NCI-H2029 treated with DMSO at 0.1 percent for 48 hours (cell line): ENCODE measurements at places on chromosomes 3 and 15.

DNA sequence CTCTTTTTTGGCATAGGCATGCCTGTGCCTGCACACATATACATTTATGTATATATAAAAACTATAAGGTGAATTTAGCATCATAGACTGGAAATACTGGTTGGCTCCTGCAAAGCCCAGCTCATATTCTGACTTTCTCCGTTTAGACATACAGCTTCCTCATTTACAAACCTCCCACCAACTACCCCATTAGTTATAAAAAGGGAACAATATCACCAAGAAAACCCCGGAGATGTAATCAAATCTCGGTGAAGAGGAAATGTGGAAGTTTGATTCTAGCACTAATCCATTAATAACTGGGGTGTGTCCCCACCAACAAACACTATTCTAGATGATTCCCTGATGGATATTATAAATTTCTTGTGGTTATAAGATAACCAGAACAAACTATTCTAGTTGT, 517.7 kb upstream of the TBL1XR1 start:
- DNase-seq, result no peak

DNA sequence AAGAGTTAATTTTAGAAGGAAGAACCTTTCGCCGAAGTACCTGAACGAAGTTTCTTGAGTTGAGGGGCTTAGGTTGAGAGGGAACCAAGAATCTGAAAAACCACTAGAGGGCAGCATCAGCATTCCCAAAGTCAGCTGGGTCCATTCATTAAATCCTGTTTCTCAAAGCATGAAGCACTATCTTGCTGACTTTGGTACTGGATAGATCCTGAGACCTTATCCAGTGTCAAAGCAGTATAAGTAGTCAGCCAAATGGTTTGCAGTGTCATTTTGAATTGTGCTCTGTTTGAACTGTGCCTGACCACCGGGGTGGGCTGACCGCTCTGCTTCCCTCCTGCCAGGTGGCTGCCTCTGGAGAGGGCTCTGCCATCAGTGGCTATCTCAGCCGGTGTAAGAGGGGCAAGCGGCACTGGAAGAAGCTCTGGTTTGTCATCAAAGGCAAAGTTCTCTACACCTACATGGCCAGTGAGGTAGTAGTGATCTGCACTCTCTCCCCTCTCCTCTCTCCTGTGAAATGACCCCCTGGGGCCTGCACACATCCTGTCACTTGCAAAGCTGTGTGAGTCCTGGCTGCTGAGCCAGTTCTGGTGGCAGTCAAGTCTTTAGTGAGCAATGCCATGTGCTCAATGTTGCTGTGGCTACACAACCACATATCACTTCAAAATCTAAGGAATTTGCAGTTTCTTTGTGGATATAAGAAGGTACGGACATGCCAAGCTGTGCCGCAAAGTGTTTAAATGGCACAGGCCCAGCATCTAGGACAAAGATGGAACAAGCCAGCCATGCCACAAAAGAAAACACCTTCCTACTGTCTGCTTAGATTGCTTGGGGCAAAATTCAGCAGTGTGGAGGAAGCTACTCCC, 21.4 kb upstream of the NR2C2 start:
- DNase-seq, result peak; percentile 72

GRCh38 chr15:58962662-58963565, 24.5 kb upstream of the RNF111 start:
- no peak for DNase-seq

DNA sequence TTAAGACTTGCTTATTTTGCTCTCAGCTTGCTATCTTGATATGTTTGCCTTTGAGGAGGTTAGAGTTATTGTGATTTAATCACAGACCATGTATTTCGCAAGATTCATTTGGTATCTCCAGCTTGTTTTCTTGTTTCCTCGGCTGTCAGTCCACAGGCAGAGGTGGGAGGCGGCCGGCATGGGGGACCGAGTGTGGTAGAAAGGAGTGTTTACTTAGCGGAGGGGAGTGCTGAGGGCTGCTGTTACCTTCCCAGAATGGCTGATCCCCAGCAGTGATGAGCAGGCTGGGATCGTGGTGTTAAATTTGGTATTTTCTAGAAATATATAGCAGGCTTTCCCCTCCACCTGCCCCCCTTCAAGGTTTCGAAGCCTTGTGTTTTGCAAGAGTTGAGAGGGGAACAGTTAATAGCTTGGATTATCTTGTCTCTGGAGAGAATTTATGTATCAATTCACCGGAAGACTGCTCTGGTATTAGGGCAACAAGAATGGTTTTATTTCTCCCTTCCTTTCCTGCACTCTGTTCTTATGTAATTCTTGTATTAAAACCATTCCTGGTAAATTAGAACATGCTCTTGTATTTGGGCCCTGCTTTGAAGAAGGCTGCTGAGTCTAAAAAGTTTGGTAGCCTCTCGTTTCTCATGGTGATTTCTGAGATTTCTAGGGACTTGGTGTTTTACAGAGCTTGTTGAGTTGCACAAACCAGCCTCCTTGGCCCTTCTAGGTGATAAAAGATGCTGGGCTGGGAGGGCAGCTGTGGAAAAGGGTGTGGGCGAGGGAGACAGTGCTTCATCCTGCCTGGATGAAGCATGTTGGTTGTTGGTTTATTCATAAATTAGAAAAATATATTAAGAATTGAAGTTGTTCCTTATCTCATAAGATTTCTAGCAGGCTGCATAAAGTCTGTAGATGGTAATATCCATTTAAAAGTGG, 151.4 kb downstream of the IGF1R start:
- no peak for DNase-seq

GRCh38 chr3:36862076-36862755, 82.6 kb downstream of the TRANK1 start:
- DNase-seq, result no peak

GRCh38 chr15:64883997-64884511, 27.6 kb upstream of the ANKDD1A start:
- DNase-seq, result no peak

DNA sequence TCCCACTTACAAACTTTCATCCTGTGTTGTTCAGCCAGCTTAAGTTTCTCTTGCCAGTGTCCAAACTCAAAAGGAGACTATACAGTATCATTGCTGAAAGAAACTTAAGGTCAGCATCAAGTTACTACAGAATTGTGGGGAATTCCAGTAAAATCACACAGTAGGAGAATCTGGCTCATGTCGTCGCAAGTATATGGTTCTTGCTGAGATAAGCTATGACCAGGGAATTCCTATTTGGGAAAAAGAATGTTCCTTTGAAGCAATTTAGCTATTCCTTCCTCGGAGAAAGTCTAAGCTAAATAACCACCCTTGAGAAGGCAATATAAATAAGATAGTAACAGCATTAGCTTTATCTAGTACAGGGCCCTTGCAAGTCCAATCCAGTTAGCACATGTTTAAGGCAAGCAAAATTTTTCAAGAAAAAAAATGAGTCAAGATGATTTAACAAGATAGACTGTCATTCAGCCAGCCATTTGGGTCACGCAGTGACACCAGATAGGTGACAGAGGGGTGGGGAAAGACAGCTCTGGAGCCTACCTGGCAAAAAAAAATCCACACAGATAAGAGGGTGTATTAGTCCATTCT, 78.2 kb upstream of the THBS1 start:
- DNase-seq, result no peak

GRCh38 chr3:12351145-12351544, 62.3 kb downstream of the PPARG start:
- DNase-seq, result no peak

DNA sequence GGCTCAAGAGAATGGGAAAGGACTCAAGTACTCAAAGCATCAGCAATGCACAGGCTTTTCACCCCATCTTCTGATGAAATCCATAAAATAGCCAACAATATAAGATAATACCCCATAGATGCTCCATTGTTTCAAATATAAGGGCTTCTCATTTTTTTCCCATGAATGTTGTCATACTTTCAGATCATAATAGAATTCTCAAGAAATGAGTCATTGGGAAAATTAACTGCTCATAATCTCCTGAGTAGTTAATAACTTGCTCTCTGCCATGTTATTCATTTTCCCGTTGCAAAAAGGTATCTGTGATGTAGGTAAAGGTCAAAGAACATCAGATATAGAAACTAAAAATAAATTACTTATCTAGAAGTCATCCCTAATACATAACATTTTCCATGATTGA, 121.9 kb downstream of the NSUN3 start:
- DNase-seq, result no peak

GRCh38 chr3:112253301-112253971, 40.6 kb downstream of the SLC9C1 start:
- no peak for DNase-seq

DNA sequence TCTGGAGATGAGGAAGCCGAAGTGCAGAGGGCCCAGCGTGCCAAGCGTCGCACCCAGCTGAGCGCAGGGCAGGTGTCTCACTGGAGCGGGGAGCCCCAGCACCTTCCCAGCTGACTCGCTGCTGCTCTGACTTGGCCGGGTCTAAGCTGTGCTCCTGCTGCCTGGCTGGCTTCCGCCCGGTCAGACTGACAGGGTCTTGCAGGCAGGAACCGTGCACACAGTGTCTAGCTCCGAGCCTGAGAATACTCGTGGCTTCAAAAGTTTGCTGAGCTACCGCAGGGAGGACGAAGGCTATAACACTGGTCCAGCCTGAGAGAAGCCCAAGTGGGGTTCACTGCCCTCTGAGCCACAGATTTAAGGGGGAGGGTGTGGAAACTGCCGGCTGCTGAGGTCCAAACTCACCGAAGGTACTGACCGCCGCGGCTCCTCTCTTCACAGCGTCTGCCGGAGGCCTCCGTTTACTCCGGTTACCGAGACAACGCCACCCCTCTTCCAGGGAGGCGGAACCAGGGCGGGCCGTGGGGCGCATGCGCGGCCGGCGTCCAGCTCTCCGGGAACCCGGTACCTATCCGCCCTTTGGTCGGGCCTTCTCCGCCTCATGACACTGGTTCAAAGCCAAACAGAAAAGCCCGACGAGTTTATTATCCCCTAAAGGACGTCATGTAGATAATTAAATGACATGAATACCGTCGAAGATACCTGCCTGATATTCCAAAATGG, at the start of gene CFAP44:
TSS of gene CFAP44 (minus strand) at position 443 of the 720 bp plus-strand sequence. CDS start 7,829 bp downstream, outside the sequence.
- DNase-seq, result peak; percentile 34

GRCh38 chr3:30498587-30498967, 107.8 kb upstream of the TGFBR2 start:
- no peak for DNase-seq

DNA sequence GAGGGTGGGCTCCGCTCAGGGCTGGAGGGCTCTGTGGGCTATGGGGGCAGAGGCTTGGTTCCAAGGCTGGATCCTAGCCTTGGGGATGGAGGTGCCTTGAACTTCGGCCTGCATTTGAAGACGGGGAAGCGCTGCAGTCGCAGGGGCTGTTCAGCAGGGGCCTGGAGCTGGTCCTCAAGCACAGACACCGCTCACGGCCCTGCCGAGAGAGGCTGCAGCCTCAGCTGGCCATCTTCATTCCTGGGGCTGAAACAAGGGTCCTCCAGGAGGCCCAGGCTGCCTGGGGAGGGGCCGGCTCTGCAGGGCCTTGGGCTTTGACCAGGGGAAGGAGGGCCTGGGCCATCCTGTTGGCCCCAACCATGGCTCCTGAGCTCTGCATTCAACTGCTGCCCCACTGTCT, 25.6 kb upstream of the PLXND1 start:
- no peak for DNase-seq

- DNase-seq, result no peak
Observed at GRCh38 chr3:178329936-178330335, 206.3 kb upstream of the KCNMB2 start.

DNA sequence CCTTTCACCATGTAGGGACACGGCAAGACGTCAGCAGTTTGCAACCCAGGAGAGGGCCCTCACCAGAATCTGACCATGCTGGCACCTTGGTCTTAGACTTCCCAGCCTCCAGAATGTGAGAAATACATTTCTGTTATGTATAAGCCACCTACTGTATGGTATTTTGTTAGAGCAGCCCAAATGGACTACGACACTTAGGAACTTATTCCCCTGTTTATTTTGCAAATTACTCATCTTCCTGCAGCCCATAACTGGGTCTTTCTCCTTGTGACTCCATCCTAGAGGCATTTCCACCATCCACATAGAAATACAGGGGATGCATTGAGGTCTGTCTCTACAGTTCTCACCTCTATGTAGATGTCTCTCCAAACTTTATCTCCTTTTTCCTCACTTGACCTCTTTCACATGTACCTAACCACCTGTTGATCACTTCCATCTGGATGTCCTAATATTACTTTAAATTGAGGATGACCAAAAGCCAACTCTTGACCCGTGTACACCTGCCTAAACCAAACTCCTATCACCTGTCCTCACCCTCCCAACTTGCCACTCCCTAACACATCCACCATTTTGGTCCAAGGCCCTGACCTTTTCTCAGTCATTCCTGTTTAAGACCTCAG, 406.0 kb upstream of the WNT5A start:
- no peak for DNase-seq

GRCh38 chr3:72391659-72392058, 456.6 kb downstream of the SHQ1 start:
- no peak for DNase-seq

DNA sequence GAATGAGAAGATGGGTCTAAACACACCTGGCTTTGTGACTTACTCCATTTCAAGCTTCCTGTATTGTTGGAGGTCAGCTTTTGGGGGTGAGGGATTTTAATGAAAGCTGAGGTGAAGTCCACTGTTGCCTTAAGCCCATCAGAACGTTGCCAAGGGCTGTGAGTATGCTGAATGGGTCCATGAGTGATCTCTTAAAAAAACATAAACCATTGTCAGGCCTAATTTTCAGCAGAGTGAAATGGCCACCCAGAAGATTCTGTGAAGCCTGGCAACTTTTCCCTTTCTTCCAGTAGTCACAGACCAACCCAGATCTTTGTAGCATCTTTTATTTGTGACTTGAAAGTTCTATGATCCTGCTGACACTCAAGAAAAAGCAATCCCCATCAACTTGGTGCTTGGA, 87.0 kb downstream of the SMAD3 start:
- DNase-seq, result no peak

- no peak for DNase-seq
Observed at GRCh38 chr15:61653110-61653509, 407.1 kb downstream of the VPS13C start.

- no peak for DNase-seq
Observed at GRCh38 chr3:38986901-38987300, 64.8 kb downstream of the SCN11A start.

DNA sequence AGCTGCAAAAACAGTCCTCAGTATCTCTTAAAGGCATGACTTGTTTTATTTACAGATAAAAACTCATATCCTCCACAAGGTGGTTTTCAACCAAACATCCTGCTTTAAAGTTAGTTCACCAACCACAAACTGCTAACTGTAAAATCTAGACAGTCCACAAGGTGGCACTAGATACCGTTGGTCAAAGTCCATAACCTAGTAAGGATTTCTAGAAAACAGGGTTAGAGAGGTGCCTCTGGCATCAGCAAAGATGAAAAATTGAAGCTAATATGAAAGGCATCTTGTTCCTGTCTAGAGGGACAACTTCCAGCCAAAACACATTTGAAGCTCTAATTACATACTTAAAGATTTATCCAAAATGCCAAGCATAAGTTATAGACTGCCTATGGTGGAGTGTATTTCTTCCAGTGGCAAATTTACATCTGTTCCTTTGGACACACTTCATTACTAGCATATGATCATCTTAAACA, 56.0 kb downstream of the ZMAT3 start:
- DNase-seq, result peak; percentile 84

GRCh38 chr3:154852515-154852914, 227.6 kb upstream of the MME start:
- DNase-seq, result no peak
